ENCODE measurements at places on chromosomes 16 and 17.
A peak's percentile ranks its signal among the peaks of the same experiment; 100 is the strongest.

GRCh38 chr17:75160211-75160610 is 5.9 kb upstream of the JPT1 start:
- no peak for DNase-seq

DNA sequence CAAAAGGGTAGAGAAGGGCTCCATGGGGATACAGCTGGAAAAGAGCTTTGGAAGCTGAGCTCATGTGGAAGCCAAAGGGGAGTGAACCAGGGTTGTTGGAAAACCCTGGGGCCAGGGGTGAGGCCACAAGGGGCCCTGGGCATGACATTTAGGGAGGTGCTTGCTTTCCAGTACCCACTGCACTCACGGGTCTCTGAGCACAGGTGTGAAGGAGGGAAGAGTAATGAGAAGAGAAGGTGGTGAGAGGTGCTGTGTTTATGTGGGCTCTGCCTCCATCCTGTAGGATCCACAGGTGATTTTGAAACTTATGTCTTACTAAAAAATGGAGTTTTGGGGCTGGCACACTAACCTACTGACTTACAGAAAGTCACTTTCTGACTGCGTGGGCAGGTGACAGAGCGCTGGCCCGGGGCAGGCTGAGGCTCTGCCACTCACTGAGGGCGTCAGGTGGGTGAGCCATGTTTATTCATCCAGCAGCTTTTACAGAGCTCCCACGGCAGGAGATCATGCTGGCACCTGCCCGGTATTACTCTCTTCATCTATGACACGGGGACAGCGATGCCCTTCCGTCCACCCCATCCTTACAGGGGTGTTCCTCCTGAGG is 18.9 kb downstream of the KSR1 start:
- DNase-seq = peak; percentile 77

GRCh38 chr17:45310380-45311324 is 6.2 kb downstream of the MAP3K14 start:
- DNase-seq = no peak

DNA sequence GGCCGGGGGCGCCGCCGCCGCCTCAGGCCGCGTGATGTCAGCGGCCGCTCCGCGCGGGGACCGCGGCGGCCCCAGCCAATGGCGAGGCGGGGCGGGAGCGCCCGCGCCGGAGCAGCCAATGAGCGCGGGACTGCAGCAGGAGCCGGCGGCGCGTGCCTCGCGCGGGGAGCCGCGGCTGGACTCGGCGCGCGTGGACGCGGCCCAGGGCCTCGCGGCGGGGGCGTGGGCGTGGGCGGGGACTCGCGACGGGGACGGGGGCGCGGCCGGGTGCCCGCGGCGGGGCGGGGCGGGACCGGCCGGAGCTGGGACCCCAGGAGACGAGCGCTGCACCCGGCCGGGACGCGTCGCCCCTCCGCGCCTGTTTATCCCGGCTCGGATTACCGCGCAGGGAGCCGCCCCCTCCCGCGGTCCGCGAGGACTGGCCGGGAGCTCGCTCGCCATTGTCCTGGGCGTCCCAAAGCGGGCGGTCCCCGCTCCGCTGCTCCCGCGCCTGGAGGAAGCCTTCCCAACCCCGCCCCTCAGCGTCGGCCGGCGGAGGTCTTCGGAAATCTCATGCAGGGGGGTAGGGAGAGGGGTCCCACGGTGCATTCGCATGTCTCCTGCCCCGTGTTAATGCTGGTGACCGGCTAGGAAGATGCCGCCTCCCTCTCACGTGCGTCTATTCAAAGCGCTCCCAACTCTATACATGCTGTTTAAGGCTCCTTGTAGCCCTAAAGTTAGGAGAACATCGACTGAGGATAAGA is at the start of gene RNF157:
TSS of gene RNF157 (minus strand) at position 33 of the 743 bp plus-strand sequence. CDS start 253 bp downstream, outside the sequence.
- peak; percentile 52 for DNase-seq

DNA sequence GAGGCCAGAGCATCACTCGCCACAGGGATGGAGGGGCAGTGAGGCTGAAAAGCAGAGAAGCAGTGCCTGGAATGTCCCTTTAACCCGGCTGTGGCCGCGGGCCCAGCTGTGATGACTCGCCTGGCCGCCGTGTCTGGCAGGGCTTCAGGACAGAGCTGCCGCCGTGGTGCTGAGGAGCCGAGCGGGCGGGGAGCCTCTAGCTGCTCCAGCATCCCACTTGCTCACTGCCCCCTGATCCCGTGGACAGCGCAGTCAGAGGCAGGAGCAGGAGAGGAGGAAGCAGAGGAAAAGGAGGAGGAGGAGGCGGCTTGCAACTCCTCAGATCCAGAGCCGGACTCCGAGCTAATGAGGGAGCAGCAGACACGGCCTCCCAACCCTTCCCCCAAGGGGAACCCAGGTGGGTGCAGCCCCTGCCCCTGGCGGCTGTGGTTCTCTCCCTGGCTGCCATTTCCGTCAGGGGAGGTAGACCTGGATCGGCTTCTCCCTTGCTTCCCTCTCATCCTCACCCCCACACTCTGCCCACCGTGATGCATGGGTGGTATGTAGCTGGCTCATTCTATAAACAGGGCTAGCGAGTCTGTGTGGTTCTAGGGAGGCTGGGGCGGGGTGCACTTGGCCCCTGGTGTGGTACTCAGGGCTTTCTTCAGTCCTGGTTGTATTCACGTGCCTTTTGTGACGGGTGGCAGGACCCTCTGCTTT is 165.7 kb downstream of the CMIP start:
- DNase-seq = no peak

DNA sequence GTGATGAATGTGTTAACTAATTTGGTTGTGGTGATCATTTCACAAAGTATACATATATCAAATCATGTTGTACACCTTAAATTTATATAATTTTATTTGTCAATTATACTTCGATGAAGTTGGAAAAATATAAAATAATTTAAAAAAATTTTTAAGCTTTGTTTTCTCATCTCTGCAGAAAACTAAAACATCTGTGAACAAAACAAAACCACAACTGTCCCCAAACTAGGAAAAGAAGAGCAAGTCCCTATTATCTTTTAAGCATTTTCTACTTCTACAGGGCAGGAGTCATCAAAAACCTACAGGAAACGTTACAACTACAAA is 6.5 kb downstream of the HSDL1 start:
- DNase-seq = no peak

DNA sequence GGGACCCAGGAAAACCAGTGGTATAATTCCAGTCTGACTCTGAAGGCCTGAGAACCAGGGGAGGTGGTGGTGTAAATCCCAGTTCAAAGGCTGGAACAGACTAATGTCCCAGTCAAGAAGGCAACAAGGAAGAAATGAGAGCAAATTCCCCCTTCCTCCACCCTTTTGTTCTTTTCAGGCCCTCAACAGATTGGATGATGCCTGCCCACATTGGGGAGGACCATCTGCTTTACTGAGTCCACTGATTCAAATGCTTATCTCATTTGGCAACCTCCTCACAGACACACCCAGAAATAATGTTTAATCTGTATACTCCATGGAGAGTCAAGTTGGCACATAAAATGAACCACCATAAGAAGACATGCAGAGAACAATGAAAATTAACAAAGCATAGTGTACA is 61.9 kb upstream of the CRYM start:
- DNase-seq = no peak

DNA sequence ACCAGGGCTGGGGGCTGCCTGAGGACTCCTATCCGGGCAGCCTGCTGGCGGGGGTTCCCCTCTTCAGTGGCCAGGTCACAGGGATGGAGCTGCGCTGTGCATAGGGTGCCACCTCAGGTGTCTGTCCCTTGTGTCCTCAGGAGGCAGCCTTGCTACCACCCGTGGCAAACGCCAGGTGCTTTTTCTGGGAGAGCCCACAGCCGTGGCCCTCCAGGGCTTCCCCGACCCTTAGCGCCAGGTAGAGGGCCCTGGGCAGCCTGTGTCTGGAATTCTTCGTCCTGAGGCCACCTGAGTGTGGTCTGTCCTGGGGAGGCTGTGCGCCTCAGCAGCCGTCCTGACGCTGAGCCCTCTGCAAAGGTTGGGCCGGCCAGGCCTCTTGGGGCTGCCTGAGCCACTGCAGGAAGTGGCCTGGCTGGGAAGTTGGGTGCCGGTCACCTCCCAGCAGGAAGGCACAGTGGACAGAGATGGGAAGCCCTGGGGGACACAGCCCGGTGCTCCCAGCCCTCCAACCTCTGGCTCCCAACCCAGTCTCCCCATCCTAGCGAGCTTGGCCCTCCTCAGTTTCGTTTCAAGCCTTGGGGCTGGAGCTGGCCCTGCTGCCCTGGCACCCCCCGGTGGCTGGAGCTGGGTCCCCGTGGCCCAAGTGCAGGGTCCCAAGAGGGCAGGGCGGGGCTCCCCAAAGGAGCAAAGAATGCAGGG is 7.6 kb upstream of the BAIAP3 start:
- no peak for DNase-seq

DNA sequence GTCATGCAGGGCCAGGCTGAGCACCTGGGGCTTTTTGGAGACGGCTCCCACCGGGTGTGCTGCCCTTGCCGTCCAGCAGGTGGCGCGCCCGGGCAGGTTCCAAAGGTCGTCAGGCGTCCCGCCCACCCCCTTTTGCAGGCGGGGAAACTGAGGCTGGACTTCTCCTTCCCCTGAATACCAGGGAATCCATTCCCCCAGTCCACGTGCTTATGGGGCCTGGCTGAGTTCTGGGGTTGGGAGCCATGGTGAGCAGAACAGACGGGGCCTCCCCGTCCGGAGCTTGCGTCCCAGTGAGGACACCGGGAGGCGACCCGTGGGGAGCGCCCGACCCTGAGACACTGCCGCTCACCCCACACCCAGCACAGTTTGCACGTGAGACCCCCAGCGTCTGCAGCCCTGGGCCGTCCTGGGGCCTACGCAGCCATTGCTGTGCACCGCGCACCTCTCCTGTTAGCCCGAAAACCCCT is 51.8 kb upstream of the JPH3 start:
- DNase-seq = peak; percentile 51

DNA sequence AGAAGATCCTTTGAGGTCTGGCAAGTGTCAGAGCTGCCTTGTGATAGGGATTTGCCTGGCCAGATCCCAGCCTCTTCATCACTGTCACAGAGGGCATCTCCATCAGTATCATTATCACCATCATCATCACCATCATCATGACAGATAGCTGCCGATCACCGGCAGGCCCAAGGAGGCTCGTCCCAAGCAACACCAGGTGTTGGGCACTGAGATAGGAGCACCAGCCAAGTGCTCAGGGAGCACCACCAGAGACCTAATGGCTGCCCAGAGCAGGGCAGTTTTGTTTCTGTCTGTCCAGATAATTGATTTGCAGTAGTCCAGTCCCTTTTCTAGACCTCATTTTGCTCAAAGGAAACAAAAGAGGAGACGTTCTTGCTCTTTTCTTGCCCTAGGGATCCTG is 25.0 kb downstream of the HNF1B start:
- DNase-seq = no peak

DNA sequence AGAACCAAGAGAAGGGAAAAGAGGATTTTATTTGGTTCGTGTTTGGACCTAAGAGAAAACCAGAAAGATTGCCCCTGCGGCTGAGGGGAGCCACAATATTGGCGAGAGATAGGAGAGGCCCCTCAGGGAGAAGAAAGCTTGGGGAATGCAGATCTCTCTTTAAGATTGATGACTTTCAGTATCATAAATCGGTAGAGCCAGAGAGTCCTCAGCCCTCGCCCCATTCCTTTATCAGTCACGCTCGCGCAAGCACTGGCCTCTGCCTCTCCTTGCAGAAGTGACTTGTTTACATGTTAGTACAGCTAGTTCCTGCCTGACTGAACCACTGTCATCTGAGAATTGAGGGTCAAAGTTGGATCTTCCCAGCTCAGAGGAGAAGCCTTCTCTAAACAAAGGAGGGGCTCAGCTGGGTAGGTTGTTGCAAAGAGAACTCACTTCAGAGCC is 21.5 kb upstream of the KRT19 start:
- DNase-seq = no peak

GRCh38 chr17:8359769-8360168 is 16.7 kb downstream of the KRABD2 start:
- no peak for DNase-seq

DNA sequence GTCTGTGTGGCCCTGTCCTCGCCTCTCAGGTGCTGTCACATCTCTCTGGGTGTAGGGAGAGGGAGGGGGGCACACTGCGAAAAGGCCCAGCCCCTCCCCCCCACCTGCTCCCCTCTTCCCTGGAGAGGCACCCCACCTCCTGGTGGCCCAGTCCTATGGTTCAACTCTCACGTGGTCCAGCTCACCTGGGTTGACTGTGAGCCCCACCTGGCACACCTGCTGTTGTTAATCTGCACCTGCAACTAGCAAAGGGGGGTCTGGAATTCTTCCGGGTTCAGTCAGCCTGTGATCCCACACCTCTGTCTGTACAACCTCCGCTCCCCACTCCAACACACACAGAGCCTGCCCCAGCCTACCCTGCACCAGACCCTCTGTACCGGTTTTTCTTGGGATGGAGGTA is 2.0 kb upstream of the SYNGR2 start:
- no peak for DNase-seq

GRCh38 chr16:6377956-6378355 is 954.7 kb upstream of the RBFOX1 start:
- no peak for DNase-seq

DNA sequence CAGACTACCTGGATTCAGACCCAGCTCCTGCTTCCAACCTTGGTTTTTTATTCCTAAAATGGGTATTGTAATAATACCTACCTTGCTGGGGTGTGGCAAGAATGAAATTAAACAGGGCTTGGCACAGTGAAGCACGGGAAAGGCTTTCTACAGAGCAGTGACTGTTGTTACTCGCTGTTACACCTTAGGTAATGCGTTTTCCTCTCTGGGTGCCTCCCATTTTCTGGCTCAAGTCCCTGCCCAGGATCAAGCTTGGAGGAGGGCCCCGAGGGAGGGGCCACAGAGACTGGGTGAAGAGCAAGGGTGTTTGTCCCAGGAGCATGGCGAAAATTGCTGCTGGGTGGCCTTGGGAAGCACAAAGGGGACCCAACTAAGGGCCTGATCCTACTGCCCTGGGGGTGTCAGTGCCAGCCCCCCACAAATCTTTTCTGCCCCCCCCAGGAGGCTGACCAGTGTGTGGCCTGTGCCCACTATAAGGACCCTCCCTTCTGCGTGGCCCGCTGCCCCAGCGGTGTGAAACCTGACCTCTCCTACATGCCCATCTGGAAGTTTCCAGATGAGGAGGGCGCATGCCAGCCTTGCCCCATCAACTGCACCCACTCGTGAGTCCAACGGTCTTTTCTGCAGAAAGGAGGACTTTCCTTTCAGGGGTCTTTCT is 13.3 kb downstream of the MIEN1 start:
- no peak for DNase-seq

DNA sequence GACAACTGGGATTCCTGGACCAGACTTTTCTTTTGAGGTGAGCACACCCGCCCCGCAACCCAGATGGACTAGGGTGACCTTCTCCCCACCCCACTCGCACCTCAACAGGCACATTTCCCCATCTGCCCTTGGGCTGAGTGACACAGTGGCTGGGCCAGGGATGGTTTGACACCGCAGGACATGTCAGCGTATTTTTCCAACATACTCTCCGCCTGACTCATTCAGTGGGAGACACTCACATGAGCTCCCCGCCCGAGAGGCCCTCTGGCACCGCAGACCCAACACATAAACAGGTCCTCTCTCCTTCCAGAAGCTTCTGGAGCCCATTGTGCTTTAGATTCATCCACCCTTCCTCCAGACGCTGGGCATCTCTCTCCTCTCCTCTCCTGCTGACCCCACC is 69.4 kb downstream of the ZDHHC7 start:
- no peak for DNase-seq

- no peak for DNase-seq
These were observed 8.5 kb downstream of the ITGA3 start for GRCh38 chr17:50064253-50065001.

- peak; percentile 2 for DNase-seq
These were observed 22.9 kb upstream of the CDH13 start for GRCh38 chr16:82603784-82604411.

GRCh38 chr17:67946513-67946912 is 49.8 kb downstream of the C17orf58 start:
- no peak for DNase-seq

All from activated CD4-positive, alpha-beta T cell treated with anti-CD3 and anti-CD28 coated beads, Interleukin-2, amount 50 U/mL, for 16 hours (primary cell).